ENCODE measurements at places on chromosomes 1 and 21. TPM values are rescaled to one million over a fixed set of nuclear protein-coding genes. Genes with fewer than 3 reads are reported as not detected.

GRCh38 chr1:28161751-28162150 is 14.7 kb downstream of the PTAFR start:
- no peak for DNase-seq

TTC3 gene
- 196 TPM for total RNA-seq

C1QC gene
- total RNA-seq = 4.1 TPM

GRCh38 chr1:222290866-222291265 is 257.0 kb downstream of the HHIPL2 start:
- no peak for DNase-seq

GRCh38 chr1:211695135-211695816 is 19.9 kb upstream of the NEK2 start:
- peak; percentile 23 for DNase-seq

OR10J1 gene
- not detected for total RNA-seq

GRCh38 chr1:167136191-167136614 is 42.3 kb downstream of the STYXL2 start:
- peak; percentile 36 for DNase-seq

DNA sequence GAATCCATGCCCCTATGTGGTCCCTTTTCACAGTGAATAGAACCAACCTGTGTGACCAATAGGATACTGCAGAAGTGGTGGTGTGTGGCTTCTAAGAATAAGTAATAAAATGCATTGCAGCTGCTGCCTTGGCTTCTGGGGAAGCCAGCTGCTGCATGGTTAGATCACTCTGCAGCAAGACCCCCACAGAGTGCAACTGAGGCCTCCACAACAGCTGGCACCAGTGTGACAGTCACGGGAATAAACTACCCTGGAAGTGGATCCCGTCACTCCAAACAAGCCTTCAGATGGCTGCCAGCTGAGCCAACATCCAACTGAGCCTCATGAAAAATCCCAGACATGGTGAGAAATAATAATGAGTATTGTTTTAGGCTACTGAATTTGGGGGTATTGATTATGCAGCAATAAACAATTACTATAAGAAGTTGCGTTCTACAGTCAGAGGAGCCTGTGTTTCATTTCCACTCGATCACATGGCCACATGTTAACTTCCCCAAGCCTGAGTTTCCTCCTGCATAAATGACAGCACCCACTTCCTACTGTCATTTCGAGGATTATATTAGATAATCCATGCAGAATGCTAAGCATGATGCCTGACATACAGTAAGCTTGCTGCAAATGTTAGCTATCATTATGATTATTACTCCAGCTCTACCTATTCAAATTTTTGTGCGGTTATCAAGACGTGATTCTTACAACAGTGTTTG is 20.8 kb upstream of the COG2 start:
- DNase-seq = no peak

GRCh38 chr1:41492341-41492848 is 7.9 kb upstream of the EDN2 start:
- DNase-seq = no peak

- DNase-seq = peak; percentile 73
Measured at GRCh38 chr1:25810341-25811299, 9.1 kb upstream of the MTFR1L start.

DNA sequence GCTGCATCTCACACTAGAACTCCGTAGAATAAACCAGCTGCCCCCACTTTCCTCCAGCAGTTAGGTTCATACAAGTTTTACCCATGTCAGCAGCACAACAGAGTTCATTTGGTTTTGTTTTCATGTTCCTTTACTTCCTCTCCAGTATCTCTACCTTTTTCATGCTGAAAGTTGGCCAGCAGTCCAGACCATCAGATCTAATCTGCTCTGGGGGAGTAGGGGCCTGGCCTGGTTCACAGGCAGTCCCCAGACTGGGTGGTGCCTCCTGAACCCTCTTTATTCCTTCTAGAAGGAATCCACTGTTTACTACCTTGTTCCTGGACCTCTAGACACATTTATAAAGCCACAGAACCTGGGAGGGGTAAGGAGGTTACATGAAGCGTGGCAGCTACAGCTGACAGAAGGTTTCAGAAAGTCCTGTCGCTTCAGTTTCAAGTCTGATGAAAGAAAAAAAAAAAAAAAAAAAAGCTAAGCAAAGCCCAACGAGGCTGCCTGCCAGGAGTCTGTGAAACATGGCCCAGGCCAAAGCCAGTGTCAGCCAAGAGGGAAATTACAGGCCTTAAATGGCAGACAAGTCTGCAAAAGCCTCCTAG is 184.6 kb upstream of the JUN start:
- peak; percentile 57 for DNase-seq

DNA sequence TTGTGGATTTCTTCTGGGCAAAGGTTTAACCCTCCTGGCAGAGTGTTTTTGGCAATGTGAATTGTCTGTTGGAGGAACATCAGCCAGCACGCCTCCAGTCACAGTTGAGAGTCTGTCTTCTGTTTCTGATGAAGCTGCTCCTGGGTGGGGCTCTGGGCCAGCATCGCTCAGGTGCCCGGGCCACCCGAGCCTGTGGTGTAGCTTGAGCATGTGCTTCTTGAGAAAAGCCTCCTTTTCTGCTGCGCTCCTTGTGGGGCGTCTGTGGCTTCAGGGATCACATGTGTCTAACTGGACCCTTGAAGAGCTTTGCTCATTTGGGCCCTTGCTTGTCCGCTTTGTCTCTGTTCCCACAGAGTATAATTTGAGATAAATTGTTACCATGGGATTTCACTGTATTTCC is 7.2 kb downstream of the RER1 start:
- DNase-seq = no peak

Measured in hepatocyte (in vitro differentiated cells).